Activated T-cell treated with anti-CD3 and anti-CD28 coated beads, Interleukin-2, amount 50 U/mL, for 72 hours (primary cell): ENCODE measurements at places on chromosomes 12 and 14. TPM values are rescaled to one million over a fixed set of nuclear protein-coding genes. Genes with fewer than 3 reads are reported as not detected.
A peak's percentile ranks its signal among the peaks of the same experiment; 100 is the strongest.

CLEC6A gene
- total RNA-seq: not detected

PZP gene
- total RNA-seq: not detected

GRCh38 chr12:25051656-25052195 lies 102.8 kb upstream of the BCAT1 start:
- peaks cover 42% of the 10 kb centered on the region for H3K4me1 ChIP-seq
- peak; percentile 55 for DNase-seq
- peak overlapping the region; percentile 97 for H3K27ac ChIP-seq
- no peaks in the 10 kb centered on the region for H3K27me3 ChIP-seq

- H3K27ac ChIP-seq: no peak overlapping the region
- H3K27me3 ChIP-seq: no peaks in the 10 kb centered on the region
- no peaks in the 10 kb centered on the region for H3K36me3 ChIP-seq
- H3K4me3 ChIP-seq: no peak overlapping the region
- no peaks in the 10 kb centered on the region for H3K4me1 ChIP-seq
- DNase-seq: no peak
Measured at GRCh38 chr12:60391051-60391450, 795.2 kb downstream of the SLC16A7 start.

GRCh38 chr12:85794531-85794930 lies 41.7 kb downstream of the RASSF9 start:
- no peaks in the 10 kb centered on the region for H3K4me1 ChIP-seq
- DNase-seq: no peak
- no peaks in the 10 kb centered on the region for H3K36me3 ChIP-seq

DNA sequence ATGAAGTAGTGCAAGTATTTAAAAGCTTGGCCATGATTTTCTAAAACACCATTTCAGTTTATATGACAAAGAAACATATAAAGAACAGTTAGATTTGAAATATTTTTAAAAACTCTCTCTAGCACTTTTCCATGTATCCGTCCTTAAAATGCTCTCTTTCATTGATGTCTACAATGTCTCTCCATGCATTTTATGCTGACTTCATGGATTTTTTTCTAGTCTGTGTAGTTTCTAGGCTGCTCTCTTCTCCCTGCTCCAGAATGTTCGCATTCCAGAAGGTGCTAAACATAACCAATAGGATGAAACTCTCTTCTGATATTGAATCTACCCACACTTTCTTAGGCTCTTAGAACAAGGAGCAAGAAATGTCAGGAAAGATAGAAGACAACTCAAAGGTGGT lies 124.8 kb downstream of the PLCZ1 start:
- H3K27me3 ChIP-seq: no peaks in the 10 kb centered on the region
- no peak for DNase-seq
- no peak overlapping the region for H3K27ac ChIP-seq
- H3K36me3 ChIP-seq: no peaks in the 10 kb centered on the region
- no peaks in the 10 kb centered on the region for H3K4me1 ChIP-seq

DNA sequence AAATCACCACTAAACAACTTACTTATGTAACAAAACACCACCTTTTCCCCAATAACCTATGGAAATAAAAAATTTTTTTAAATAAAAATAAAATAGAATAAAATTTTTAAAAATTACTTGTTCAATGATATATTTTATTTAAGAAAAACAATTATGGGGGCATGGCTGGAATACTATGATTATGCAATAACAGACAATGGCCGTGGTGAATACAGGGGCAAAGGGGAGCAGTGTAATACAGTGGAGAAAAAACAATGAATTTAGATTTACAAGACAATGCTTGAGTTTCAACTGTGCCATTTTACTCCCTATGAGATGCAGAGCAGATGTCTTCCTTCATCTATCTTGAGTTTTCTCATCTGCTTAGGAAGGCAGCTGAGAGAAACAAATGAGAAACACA lies 72.9 kb downstream of the BLTP3B start:
- H3K27me3 ChIP-seq: no peaks in the 10 kb centered on the region
- no peak for DNase-seq
- H3K27ac ChIP-seq: no peak overlapping the region
- H3K36me3 ChIP-seq: peaks cover 54% of the 10 kb centered on the region
